GM23338 (cell line): ENCODE measurements at places on chromosomes 7 and 10. TPM values are rescaled to one million over a fixed set of nuclear protein-coding genes. Genes with fewer than 3 reads are reported as not detected.

The TMEM176B gene
- total RNA-seq = 0.35 and 0.47 TPM in 2 replicates

The HK1 gene
- total RNA-seq = 197 and 229 TPM in 2 replicates

The GRM3 gene
- 1.9 and 3.8 TPM in 2 replicates for total RNA-seq

DNA sequence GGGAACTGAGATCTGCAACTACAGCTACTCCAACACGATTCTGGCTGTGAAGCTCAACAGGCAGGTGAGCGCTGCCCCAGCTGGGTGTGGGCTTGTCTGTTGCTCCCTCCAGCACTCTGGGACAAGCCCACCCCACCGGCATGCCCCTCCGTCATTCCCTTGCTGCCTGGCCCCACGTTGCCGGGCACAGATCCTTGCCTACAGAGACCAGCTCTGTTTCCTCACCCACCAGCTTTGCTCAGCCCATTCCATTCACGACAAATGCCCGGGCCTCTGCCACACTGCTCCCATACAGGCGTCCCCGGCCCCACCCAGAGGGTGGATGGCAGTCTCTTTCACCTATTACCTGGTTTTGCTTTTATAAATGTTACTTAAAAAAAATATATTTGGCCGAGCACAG is 24.6 kb downstream of the WIPI2 start:
- H3K4me3 ChIP-seq = no peak overlapping the region
- H3K4me1 ChIP-seq = no peaks in the 10 kb centered on the region
- no peaks in the 10 kb centered on the region for H3K27me3 ChIP-seq
- H3K36me3 ChIP-seq = peaks cover 8% of the 10 kb centered on the region; the same call in 1 of the 2 replicates
- DNase-seq = no peak

DNA sequence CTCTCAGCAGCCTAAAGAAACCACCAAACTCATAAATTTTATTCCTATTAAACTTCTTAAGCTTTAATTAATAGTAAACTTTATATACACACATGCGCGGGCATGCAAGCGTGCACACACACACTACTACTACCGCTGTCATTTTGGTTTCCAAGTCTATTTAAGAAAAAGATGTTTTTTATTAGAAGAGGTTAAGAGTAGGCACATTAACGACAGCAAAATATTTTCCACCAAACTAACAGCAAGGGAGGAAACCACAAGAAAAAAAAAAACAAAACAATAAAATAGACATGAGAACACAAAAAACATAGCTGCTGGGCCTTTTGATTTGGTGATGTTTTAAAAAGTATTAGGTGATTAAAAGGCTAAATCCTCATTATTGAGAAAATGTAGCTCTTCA is 28.6 kb downstream of the RTKN2 start:
- H3K27me3 ChIP-seq = no peaks in the 10 kb centered on the region
- peaks cover 7% of the 10 kb centered on the region for H3K4me1 ChIP-seq
- H3K27ac ChIP-seq = no peak overlapping the region
- no peaks in the 10 kb centered on the region for H3K36me3 ChIP-seq

- DNase-seq = no peak
- no peak overlapping the region for H3K4me3 ChIP-seq
- no peaks in the 10 kb centered on the region for H3K27me3 ChIP-seq
- H3K36me3 ChIP-seq = no peaks in the 10 kb centered on the region
- no peak overlapping the region for H3K27ac ChIP-seq
- H3K4me1 ChIP-seq = peaks cover 10% of the 10 kb centered on the region; the same call in 1 of the 2 replicates
These were observed 71.7 kb downstream of the MAP3K8 start for GRCh38 chr10:30505543-30506298.
